ENCODE measurements at places on chromosomes 11 and 22.

GRCh38 chr11:73366265-73366610 is 10.0 kb upstream of the RELT start:
- no peak for DNase-seq

- no peak for DNase-seq
Observed at GRCh38 chr11:74980634-74981033, 8.1 kb upstream of the NEU3 start.

DNA sequence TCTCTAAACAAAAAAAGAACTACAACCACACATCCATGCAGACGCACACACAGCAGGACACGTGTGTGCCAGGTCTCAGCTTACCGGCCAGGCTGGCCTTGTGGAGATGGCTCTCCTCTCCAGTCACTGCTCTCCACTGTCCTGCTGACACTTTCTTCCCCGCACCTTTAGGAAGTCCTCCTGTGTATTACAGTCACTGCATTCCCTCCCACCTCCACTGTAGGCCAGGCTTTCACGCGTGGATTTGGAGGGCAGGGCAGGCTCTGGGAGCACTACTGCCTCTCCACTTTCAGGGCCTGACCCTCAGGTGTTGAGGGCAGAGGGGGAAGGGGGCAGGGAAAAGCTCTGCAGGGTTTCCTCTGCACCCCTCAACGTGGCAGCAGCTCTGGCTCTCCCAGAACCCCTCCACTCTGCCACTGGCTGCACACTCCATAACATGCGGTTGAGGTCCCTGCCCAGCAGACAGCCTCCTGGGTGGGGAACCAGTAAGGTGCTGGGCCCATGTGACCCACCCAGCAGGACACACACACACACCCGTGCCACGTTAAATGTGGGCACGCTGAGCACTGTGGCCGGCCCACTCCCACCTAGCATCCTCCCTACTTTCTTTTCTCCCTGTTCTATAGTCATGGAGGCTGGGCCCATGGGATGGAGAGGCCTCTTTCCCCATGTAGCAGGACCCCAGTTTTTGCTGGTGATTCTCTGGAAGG is 107.0 kb upstream of the PITPNB start:
- DNase-seq = no peak

DNA sequence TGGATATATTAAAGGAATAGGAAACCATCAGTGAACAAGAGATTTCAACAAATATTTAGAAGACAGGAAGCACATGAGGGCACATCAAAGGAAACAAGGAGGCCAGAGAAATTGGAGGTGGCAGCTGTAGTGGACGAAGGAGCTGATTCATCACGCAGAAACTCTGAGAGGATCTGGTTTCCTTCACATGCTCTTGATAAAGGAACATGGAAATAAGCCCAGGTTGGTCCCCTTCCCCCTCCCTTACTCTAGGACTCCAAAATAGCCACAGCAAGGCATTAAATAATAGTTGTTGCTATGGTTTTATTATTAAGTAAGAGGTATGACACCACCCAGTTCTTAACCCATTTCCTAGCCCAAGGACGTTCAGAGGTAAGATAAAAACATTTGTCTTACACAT is 11.3 kb downstream of the IZUMO1R start:
- no peak for DNase-seq

- no peak for DNase-seq
Observed at GRCh38 chr22:24413736-24414385, 13.5 kb upstream of the ADORA2A start.

- DNase-seq = no peak
Observed at GRCh38 chr11:90661233-90661632, 438.4 kb upstream of the CHORDC1 start.

DNA sequence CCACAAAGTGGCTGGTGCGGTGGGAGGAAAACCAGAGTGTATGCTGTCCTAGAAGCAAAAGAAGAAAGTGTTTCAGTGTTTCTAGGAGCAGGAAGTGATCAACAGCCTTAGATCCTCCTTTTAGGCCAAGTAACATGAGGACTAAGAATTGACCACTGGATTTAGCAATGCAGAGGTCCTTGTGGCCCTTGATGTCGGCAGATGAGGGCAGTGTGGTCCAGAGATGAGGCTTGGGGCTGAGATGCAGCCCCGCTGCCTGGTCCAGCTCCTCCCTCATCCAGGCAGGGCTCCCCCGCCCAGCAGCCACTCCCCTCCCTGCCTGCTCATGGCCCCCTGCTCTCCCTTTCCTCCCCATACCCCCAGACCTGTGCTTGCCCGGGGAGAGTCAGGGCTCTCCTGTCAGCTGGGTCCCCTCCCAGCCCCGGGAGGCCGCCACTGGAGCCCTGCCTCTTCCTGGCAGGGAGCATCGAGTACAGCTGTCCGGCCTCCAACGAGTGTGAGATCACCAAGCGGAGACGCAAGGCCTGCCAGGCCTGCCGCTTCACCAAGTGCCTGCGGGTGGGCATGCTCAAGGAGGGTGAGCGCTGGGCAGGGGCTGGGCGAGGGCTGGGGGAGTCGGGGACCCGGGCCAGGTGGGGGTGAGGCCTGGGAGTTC is 3.7 kb downstream of the TRMT112 start:
- no peak for DNase-seq

DNA sequence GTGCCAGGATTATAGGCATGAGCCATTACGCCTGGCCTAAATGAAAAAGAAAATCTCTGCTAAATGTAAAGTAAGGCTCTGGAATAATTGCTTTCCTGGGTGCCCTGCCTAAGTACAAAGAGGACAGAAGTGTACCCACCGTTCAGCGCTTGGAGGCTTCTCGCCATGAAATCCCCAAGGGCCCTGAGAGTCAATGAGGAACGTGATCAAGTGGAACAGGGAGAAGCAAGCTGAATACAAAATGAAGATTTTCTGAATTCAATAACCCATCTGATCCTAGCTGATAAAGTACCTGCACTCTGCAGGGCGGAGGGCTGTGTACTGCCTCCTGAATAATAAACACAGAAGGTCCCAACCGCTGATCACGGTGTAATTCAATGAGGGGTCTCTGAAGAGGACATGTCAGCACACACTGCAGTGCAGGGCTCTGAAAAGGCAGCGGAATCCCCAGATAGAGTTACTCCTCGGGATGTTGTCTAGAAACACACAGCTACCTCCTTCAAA is 97.7 kb downstream of the ABTB2 start:
- DNase-seq = no peak

DNA sequence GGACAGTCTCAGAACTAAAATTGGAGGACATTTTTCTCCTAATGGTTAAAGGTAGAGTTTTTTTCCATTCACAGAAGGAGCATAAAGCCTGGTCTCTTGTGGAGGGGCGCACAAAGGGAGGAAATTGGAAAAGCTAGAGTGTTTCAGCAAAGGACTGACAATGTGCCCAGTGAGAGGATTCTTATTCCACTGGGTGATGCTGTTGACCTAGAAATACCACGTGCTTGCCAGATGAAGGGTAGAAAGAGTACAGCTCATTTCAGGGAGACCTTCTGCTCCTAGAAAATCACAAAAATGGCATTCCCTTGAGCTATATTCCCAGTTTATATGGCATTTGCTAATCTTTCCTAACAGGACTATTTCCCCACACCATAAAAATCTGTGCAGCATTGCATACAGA is 21.1 kb downstream of the MS4A6E start:
- no peak for DNase-seq

DNA sequence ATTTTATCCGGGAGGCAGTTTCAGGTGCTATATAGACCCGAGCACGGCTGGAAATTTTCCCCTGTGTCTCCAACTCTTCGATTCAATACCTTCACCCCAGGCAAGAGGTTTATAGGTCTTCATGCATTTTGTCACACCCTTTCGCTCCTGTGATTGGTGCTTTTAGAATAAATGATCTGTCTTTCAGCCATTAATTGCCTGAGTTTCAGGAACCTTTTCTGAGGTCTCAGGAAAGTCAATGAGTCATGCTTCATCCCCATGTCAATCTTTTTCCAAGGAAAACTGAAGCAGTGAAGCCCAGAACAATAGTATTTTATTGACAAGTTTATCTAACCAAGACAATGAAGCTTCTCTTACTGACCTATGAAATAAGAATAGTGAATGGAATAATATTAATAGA is 29.9 kb downstream of the FAM181B start:
- DNase-seq = no peak
